ENCODE measurements at places on chromosomes 7 and 10.

GRCh38 chr10:7045891-7046599 is 364.8 kb downstream of the SFMBT2 start:
- DNase-seq, result no peak

- DNase-seq, result no peak
Observed at GRCh38 chr10:53111529-53111928, 338.9 kb upstream of the MBL2 start.

DNA sequence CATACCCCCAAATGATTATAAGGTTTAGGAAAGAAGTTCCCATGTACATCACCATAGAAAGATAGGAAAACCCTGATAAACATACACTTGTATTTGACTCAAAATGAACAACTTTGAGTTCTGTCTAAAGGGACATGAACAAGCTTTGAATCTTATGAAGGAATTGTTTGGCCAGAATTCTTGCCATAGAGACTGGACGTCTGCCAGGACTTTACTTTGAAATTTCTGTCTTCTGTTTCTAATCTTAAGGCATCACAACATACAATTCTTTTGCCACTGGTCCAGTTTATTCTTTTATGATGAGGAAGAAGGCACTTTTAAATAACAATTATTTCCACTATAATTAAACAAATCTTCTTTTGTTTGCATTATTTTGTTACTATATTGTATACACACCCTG is 26.2 kb upstream of the CYP26C1 start:
- no peak for DNase-seq

DNA sequence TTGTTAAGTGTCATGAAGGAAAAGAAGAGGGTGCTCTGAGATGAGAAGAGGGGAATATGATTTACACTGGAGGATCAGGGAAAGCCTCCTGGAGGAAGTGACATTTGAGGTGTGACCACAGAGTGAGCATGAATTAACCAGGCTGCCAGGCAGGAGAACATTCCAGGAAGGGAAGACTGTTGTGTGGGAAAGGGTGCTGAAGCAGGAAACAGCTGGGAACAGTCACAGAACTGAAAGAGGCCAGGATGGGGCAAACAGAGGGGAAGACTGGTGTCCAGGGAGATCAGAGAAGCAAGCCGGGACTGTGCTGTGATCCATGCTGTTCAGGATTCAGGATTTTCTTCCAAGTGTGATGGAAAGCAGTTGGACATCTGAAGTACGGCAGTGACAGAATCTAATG is 14.9 kb downstream of the HIPK2 start:
- DNase-seq, result no peak

DNA sequence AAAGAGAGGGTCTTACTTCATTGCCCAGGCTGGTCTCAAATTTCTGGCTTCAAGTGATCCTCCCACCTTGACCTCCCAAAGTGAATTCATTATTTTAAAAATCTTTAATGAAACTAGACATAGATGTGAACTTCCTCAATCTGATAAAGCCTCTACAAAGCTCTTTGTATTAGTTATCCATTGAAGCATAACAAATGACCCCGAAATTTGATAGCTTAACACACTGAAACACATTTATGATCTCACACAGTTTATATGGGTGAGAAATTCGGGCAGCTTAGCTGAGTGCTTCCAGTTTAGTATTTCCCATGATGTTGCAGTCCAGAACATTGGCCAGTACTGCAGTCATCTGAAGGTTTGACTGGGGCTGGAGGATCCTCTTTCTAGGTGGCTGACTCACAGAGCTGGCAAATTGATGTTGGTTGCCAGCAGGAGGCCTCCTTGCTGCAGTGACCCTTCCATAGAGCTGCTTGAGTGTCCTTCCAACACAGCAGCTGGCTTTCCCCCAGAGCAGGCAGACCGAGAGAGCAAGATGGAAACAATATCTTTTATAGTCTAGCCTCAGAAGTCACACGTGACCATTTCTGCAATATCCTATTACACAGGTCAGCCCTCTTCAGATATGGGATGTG is 16.6 kb upstream of the WNT8B start:
- no peak for DNase-seq
